ENCODE measurements at places on chromosomes 3 and 15.
A peak's percentile ranks its signal among the peaks of the same experiment; 100 is the strongest.

- DNase-seq: peak; percentile 62
Measured at GRCh38 chr3:184155644-184156521, 706 bp downstream of the DVL3 start.

DNA sequence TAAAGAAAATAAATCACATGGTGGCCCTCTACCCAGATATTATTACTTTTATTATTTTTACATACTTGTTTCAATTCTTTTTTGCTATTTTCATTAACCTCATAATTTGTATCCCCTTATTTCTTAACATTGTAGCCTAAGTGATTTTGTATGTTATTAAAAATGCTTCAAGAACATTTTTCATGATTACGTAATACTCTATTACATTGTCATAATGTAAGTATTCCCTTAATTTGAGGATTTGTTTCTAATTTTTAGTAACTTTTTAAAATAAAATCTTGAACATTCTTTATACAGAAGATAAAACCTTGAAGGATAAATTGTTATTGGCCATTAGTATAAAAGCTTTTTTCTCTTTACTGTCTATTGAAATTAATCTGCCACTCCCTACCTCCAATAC, 89.0 kb downstream of the DCUN1D1 start:
- DNase-seq: no peak

DNA sequence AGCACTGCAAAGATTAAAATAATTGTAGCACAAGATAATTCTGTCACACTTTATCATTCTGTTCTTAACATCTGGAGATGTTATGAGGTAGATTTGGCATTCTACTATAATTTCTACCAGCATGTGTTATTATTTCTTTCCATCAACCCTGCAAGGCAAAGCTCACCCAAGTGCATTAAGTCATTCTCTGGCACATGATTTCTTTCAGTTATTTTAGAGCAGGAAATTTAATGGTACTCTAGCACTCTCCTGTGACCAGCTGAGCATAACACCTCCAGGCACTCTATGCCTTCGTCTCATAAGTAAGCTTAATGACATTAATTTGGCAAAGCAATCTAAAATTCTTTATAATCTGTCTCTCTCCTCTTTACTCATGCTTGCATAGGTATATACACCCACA, 300.2 kb upstream of the GPR149 start:
- DNase-seq: no peak

DNA sequence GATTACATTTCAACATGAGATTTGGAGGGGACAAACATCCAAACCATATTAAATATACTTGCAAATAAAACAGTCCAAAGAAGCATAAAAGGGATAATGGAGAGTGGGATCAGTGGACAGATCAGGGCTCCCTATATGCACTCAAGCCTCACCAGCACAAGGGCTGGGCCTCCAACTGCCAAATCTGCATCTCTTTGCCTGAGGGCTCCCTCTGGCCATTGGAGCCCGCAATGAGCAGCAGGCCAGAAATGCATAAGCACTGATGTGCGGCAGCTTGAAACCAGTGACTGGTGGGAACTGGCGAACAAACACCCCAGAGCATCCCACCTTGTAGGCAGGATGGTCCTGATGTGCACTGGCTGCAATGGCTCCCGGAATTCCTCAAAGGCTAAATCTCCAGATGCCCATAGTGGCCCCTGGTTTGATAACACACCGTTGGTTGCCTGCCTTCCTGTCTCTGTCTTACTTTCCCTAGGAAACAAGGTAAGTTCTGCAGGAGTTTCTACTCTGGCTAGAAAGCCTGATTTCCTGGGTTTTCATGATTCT, 55.9 kb upstream of the POMGNT2 start:
- no peak for DNase-seq

DNA sequence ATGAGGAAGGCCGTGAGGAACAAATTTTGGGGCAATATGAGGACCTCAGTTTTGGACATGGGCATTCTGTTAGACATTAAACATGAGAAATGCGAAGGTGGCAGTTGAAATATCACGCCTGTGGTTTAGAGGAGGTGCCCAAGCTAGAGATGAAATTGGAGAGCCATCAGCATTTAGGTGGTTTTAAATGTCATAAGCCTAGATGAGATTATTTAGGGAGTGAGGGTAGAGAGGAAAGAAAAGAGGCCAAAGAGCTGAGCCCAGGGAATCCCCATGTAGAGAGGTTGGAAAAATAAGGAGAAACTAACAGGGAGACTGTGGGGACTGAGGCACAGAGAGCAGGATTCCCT, 14.9 kb downstream of the RTP1 start:
- no peak for DNase-seq

GRCh38 chr15:51349156-51349844, 7.8 kb downstream of the GLDN start:
- DNase-seq: no peak

GRCh38 chr3:123067689-123068600, 1.1 kb downstream of the PDIA5 start:
- no peak for DNase-seq

DNA sequence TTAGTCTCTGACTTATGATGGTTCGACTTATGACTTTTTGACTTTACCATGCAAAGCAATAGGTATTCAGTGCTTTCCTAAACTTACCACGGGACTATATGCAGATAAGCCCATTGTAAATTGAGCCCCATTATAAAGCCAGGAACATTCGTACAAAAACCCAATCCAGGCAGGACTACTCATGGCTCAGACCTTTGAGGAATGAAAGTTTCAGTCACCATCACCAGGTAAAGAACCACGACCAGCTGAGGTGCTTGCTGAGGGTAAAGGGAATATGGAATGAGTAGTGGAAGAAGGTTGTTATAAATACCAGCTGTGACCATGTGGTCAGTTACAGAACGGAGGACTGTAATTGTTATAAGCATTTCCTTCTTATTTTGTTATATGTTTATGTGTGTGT, 54.9 kb upstream of the BNC1 start:
- no peak for DNase-seq

- DNase-seq: no peak
Measured at GRCh38 chr15:84402856-84403608, 167.5 kb downstream of the GOLGA6L4 start.

- DNase-seq: no peak
Measured at GRCh38 chr3:156259896-156260295, 139.5 kb downstream of the KCNAB1 start.

GRCh38 chr3:5020242-5020722, 41.0 kb downstream of the BHLHE40 start:
- no peak for DNase-seq

GRCh38 chr15:74387621-74388362, 20.3 kb upstream of the CYP11A1 start:
- no peak for DNase-seq

- DNase-seq: no peak
Measured at GRCh38 chr3:22585504-22585903, 617.6 kb upstream of the UBE2E2 start.

- DNase-seq: no peak
Measured at GRCh38 chr3:128278761-128279600, 125.7 kb downstream of the EEFSEC start.

- DNase-seq: no peak
Measured at GRCh38 chr3:183553334-183554026, 2.0 kb downstream of the KLHL6 start.

DNA sequence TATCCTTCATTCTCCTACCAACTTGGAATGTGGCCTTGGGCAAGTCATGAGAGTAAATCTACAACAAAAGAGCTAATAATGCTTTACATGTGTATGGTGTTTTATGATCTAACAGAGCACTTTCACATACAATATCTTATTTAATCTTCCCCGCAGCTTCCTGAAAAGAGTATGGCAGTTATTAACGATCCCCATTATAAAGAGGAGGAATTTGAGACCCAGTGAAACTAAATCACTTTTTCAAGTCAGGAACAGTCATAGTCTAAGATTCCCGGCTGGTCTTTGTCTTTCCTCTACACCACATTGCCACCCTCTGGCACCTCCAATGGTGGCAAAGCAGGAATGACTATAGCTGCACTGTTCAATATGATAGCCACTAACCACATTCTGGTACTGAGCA, 69.7 kb upstream of the CMSS1 start:
- DNase-seq: no peak

- DNase-seq: no peak
Measured at GRCh38 chr15:24943361-24943760, 11.4 kb upstream of the SNRPN start.

- DNase-seq: no peak
Measured at GRCh38 chr3:185251272-185251671, 2.6 kb downstream of the EHHADH start.

- DNase-seq: no peak
Measured at GRCh38 chr15:66884115-66884622, 181.2 kb upstream of the SMAD3 start.

DNA sequence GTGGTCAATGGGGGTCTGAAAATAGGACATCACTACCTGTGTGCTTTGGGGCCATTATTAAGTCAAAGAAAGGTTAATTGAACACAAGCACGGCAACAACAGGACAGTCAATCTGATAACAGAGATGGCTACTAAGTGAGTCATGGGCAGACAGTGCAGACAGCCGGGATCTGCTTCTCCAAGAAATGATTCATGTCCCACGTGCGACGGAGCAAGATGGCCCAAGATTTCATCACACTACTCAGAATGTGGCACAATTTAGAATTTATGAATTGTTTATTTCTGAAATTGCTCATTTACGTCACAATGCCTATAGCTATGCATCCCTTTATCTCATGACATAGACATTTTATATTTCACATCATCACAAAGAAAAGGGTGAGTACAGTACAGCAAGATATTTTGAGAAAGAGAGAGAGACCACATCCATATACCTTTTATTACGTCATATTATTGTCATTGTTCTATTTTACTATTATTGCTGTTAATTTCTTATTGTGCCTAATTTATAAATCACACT, 770.6 kb upstream of the NR2F2 start:
- DNase-seq: no peak

- peak; percentile 78 for DNase-seq
Measured at GRCh38 chr3:107240183-107241091, 136.8 kb upstream of the CCDC54 start.

DNA sequence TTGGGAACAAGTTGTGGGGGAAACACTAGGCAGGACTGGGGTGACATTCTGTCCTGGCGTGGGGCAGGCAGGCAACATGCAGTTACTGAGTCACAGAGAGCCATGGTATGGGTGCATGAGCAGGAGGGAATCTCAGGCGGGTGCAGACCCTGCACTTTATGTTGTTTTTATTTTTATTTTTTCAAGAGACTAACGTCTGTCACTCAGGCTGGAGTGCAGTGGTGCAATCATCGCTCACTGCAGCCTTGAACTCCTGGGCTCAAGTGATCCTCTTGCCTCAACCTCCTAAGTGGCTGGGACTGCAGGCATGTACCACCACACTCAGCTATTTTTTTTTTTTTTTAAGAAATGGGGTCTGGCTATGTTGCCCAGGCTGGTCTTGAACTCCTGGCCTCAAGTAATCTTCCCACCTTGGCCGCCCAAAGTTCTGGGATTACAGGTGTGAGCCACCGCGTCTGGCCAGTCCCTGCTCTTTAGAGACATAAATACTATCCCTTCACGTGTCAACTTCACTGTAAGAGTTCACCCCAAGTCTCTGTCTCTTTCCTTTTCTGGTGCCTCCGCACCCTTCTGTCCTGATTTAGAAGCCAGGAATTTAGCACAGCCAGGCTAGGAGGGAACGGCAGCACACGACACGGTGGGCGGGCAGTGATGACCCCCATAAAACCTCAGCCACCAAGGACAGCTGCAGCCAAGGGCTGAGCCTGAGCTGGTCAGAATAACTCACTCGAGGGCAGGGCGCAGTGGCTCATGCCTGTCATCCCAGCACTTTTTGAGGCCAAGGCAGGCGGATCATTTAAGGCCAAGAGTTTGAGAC, 72.8 kb upstream of the IQSEC1 start:
- DNase-seq: no peak

- no peak for DNase-seq
Measured at GRCh38 chr15:39188930-39189329, 391.9 kb upstream of the THBS1 start.

DNA sequence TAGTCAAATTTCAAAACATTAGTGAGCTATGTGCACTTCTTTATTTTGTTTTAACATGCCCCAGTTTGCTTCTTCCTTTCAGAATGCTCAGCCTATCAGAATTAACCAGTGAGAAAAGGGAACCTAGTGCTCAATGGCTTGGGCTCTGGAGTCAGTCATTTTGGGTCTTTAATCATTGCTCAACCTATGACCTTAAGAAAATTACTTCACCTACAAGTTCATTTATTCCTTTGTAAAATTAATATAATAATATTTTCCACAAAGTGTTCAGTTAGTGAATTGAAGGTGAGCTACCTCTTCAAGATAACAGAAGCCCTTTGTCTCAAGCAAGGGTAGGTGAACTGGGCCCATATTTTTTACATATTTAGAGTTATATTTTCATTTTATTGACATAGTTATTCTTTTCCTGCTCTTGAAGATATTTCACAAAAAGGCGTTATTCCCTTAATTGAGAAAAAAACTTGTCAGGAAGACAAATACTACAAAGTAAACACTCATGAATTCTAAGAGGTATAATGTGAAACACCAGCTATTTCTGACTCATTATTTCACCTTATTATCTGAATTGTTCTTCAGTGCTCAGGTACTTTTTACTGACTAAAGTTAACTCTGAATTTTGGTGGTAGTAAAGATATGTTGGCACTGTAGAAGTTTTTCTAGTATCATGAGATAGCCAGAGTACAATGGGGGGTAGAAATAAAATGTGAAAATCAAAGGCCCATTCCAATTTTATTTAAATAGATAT, 415.5 kb downstream of the NAALADL2 start:
- no peak for DNase-seq

DNA sequence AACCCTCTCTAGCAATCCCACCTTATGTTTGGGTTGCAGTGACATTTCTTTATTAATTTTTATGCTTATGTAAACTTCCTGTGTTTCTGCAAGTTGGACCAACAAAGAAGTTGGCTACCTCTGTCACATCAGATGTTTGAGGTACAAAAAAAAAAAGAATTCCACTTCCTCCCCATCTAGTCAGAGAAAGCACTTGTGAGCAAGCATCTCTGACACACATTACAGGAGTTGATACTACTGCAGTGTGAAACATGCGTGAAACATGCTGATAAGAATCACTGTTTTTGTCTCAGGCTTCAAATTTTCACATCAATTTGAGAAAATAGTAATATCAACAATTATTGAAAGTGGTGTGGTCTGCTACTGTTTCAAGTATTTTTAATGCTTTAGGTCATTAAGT, 1.3 kb downstream of the SCAANT1 start:
- DNase-seq: no peak

DNA sequence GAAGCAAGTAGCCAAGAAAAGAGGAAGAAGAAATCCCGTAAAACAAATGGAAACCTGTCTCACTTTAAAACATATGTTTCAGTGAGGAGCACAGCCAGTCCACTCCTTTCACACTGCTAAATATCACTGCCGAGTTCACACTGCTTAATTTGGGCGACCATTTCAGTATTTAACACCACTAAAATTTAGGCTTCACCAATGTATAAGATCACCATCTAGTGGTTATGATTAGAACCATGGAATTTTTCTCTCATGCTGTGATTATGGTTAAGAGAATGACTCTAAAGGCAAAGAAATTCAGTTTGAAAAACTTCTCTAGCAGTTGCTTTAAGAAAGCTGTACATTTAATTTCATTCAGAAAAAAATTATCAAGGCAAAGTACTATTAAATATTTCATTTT, 16.6 kb downstream of the SLC4A7 start:
- no peak for DNase-seq

- no peak for DNase-seq
Measured at GRCh38 chr3:12470111-12470510, 14.2 kb upstream of the TSEN2 start.
